H9 (cell line): ENCODE measurements at places on chromosomes 16 and 17. TPM values are rescaled to one million over a fixed set of nuclear protein-coding genes. Genes with fewer than 3 reads are reported as not detected.

DNA sequence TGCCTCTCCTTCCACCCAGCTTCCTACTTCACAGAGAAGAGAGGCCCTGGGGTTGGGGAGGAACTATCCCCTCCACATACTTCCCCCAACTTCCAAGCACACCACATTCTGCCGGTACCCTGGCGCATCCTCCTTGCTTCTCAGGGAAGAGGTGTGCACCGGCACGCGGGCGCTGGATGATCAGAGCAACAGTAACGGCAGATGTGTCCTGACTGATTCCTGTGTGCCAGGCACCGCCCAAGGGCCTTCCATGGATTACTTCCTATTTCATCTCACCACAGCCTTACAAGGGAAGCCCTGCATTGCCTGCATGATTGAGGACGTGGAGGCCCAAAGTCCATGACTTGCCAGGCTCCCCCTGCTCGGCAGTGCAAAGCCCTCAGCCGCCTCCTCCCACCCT lies 21.1 kb upstream of the MLKL start:
- H3K4me3 ChIP-seq, result no peak overlapping the region
- H3K4me1 ChIP-seq, result no peaks in the 10 kb centered on the region; the same call in 1 of the 2 replicates
- DNase-seq, result no peak
- no peak overlapping the region for H3K27ac ChIP-seq
- H3K27me3 ChIP-seq, result no peaks in the 10 kb centered on the region
- no peaks in the 10 kb centered on the region for H3K36me3 ChIP-seq

- H3K27ac ChIP-seq, result no peak overlapping the region
- DNase-seq, result no peak
- H3K4me3 ChIP-seq, result no peak overlapping the region
- H3K27me3 ChIP-seq, result no peaks in the 10 kb centered on the region
- H3K36me3 ChIP-seq, result no peaks in the 10 kb centered on the region
Measured at GRCh38 chr16:4208341-4208751, 33.5 kb downstream of the SRL start.

DNA sequence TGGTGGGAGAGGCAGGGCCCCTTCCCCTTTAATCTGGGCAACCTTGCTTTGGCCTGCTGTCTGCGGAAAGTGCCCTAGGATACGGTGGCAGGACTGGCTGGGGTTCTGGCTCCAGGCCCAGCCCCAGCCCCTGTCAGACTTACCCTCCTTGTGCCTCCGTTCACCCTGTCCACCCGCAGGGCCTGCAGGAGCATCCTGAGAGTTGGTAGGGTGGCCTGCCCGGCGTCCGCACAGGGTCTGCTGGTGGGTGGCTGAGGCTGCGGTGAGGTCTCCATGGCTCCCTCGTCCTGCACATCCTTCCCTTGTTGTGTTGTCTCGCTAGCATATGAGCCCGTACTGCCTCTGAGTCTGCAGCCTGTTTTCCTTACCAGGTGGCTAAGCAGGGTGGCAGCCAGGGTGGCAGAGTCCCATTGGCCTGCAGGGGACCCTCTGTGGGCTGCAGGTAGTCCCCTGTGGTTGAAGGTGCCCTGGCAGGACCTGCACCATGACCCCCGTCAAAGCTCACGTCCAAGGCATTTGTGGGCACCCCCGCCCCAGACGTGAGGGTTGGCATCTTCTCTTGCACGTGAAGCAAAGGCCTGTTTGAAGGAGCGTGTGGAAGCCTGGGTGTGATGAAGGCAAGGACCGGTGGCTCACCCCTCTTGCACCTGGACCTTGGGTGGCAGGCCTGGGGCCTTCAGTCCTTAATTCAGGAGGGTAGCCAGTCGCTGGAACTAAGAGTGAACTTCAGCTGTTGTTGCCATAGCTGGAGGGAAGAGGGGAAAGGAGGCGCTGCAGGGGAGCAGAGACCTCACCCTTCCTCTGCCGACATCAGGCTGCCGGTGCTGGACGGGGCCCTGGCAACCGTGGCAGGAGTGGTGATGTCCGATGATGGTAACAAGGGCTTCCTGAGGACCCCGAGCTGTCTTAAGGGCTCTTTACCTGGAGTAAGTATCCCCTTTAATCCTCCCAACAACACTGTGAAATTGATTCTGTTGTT lies 293.7 kb downstream of the SEC14L1 start:
- no peaks in the 10 kb centered on the region for H3K27me3 ChIP-seq
- peaks cover 14% of the 10 kb centered on the region; the same call in 1 of the 2 replicates for H3K4me1 ChIP-seq
- H3K4me3 ChIP-seq, result no peak overlapping the region; the same call in 2 of the 3 replicates
- no peak for DNase-seq

DNA sequence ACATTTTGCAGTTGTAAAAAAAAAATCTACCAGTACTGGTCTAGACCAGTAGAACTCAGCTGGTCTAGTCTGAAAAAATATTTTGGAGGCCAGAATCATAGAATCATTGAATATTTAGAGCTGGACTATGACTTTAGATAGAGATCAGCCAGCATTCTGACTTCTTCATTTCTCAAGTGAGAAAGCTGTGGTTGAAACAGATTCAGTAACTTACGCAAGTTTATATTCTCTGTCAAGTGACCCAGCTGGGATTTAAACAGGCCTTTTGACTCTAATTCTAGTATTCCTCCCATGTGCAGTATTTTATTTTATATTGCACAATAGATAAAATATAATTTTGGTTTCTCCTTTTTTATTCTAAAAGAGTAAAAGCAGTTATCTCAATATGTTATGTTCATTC lies 4.9 kb downstream of the TNRC6A start:
- no peaks in the 10 kb centered on the region for H3K27me3 ChIP-seq
- no peak overlapping the region for H3K27ac ChIP-seq
- no peak for DNase-seq
- peaks cover 52% of the 10 kb centered on the region for H3K36me3 ChIP-seq
- peaks cover 7% of the 10 kb centered on the region; the same call in 1 of the 2 replicates for H3K4me1 ChIP-seq
- no peak overlapping the region for H3K4me3 ChIP-seq

Gene OTOA
- 0.11 and 0.13 TPM in 2 replicates for total RNA-seq

- no peak for DNase-seq
- no peaks in the 10 kb centered on the region for H3K27me3 ChIP-seq
- H3K4me3 ChIP-seq, result no peak overlapping the region
- H3K36me3 ChIP-seq, result no peaks in the 10 kb centered on the region
- H3K27ac ChIP-seq, result no peak overlapping the region
- H3K4me1 ChIP-seq, result no peaks in the 10 kb centered on the region
Measured at GRCh38 chr16:15894571-15895374, 6.4 kb upstream of the CEP20 start.

DNA sequence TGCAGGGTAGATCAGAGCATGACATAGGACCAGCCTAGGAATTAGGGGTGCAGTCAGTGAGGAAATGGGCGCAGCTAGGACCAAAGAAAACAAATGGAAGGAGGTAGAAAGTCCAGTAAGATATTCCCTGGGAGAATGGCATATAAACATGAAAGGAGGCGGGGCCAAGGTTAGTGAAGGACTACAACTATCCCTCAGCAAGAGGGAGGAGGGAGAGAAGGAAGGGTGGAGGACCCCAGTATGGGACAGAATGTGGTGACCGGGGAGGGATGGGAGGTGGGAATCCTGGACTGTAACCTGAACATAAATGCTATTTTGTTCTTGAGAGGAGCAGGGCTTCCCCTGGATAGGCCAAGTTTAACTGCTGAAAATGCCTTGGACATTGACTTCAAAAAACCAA lies 22.8 kb downstream of the ITGB3 start:
- 0 out of 2 replicates have a peak, but pooled peaks cover 2% of the 10 kb centered on the region for H3K27me3 ChIP-seq
- H3K4me3 ChIP-seq, result no peak overlapping the region
- no peaks in the 10 kb centered on the region for H3K36me3 ChIP-seq
- no peak for DNase-seq
- H3K27ac ChIP-seq, result no peak overlapping the region

- no peak for DNase-seq
- no peaks in the 10 kb centered on the region for H3K36me3 ChIP-seq
- H3K4me1 ChIP-seq, result no peaks in the 10 kb centered on the region; the same call in 1 of the 2 replicates
- no peak overlapping the region for H3K4me3 ChIP-seq
- H3K27ac ChIP-seq, result no peak overlapping the region
- H3K27me3 ChIP-seq, result no peaks in the 10 kb centered on the region
Measured at GRCh38 chr17:12409082-12409481, 256.6 kb upstream of the MYOCD start.

Gene P2RX1
- total RNA-seq, result 0.09 TPM in 1 of 2 replicates, not detected in the other

- DNase-seq, result no peak
- no peak overlapping the region for H3K27ac ChIP-seq
- no peaks in the 10 kb centered on the region for H3K4me1 ChIP-seq
- H3K36me3 ChIP-seq, result peaks cover 18% of the 10 kb centered on the region
- H3K27me3 ChIP-seq, result no peaks in the 10 kb centered on the region
Measured at GRCh38 chr16:53882310-53882709, 178.4 kb downstream of the FTO start.

GRCh38 chr17:62076864-62077788 lies 12.0 kb upstream of the MED13 start:
- no peaks in the 10 kb centered on the region for H3K36me3 ChIP-seq
- no peak overlapping the region for H3K4me3 ChIP-seq
- no peak overlapping the region for H3K27ac ChIP-seq
- H3K27me3 ChIP-seq, result no peaks in the 10 kb centered on the region
- H3K4me1 ChIP-seq, result no peaks in the 10 kb centered on the region

- no peak overlapping the region for H3K4me3 ChIP-seq
- H3K4me1 ChIP-seq, result no peaks in the 10 kb centered on the region
- H3K27ac ChIP-seq, result no peak overlapping the region
- DNase-seq, result peak; percentile 52
- H3K27me3 ChIP-seq, result no peaks in the 10 kb centered on the region
Measured at GRCh38 chr16:21001262-21001661, 100.7 kb downstream of the LYRM1 start.

- no peak overlapping the region for H3K4me3 ChIP-seq
- peaks cover 50% of the 10 kb centered on the region for H3K36me3 ChIP-seq
- H3K4me1 ChIP-seq, result no peaks in the 10 kb centered on the region
- H3K27me3 ChIP-seq, result no peaks in the 10 kb centered on the region
Measured at GRCh38 chr16:16127469-16128116, 95.7 kb downstream of the ABCC6 start.

- H3K4me1 ChIP-seq, result no peaks in the 10 kb centered on the region
- no peaks in the 10 kb centered on the region for H3K36me3 ChIP-seq
- no peak for DNase-seq
Measured at GRCh38 chr17:60398227-60398959, 6.5 kb upstream of the USP32 start.

GRCh38 chr17:58249270-58250133 lies 11.1 kb downstream of the LPO start:
- H3K36me3 ChIP-seq, result peaks cover 6% of the 10 kb centered on the region; the same call in 2 of the 3 replicates
- H3K27me3 ChIP-seq, result peaks cover 38% of the 10 kb centered on the region
- H3K27ac ChIP-seq, result no peak overlapping the region
- peak; percentile 88 for DNase-seq

DNA sequence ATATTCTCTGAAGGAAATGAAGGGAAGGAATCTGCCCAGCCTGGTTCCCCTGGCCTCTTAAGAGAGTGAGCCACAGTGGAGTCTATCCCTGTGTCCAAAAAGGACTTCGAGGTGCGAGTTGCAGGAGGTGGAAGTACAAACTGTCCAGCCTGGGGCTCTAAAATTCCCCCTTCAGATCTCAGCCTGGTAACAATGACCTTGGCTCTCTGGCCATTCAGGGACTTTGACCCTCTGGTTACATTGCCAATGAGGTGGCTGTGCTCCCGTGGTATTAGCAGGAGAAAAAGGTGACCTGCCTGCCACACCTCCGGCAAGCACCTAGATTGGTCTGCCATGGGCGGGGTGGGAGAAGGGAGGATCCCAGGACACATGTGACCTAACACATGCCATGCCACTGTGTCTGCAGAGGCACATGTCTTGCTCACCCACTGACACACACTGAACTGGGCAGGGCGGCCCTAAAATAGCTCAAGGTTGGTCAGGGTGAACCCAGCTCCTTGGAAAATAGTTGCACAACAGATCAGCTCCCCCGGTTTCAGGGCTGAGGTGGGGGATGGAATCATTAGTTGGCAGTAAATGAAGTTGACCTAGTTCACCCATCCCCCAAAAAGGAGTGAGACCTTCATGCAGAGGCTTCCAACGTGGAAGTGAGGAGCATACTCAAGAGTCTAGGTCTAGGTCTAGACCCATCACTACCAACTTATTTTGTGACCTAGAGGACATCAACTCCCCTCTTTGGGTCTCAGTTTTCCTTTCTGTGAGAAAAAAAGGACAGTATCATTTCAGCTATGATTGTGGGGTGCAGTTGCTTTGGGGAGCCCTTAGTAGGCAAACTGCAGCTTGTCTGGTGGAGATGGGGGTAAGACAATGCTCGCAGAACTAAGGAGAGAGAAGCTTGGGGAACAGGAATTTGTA lies 2.2 kb downstream of the NR1D1 start:
- H3K4me3 ChIP-seq, result peak overlapping the region; percentile 70
- H3K27ac ChIP-seq, result no peak overlapping the region
- peaks cover 6% of the 10 kb centered on the region; the same call in 1 of the 2 replicates for H3K4me1 ChIP-seq
- peaks cover 31% of the 10 kb centered on the region for H3K36me3 ChIP-seq
- H3K27me3 ChIP-seq, result peaks cover 8% of the 10 kb centered on the region; the same call in 1 of the 2 replicates
